Heart right ventricle (tissue), 16 donors: ENCODE measurements at places on chromosomes 4 and X. TPM values are rescaled to one million over a fixed set of nuclear protein-coding genes. Genes with fewer than 3 reads are reported as not detected.

DNA sequence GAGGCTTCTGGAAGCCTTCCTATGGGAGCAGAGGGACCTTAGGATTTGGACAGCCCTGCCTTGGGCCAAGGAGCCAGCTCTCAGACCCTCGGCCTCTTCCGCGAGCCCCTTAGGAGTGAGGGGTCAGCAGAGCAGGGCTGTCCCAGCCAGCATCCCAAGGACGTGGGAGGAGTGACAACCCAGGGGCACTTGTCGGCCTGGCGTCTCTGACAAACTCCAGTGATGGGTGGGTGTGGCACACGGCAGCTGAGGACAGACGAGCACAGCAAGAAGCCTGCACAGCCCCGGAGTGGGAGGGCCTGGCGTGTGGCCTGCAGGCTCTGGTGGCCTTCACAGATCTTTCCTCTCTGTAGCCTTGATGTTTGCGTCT is 11.6 kb upstream of the TNIP2 start:
- H3K4me1 ChIP-seq = no peaks in the 10 kb centered on the region
- H3K36me3 ChIP-seq = no peaks in the 10 kb centered on the region
- peak; percentile 79 for DNase-seq
- H3K27ac ChIP-seq = no peak overlapping the region

DNA sequence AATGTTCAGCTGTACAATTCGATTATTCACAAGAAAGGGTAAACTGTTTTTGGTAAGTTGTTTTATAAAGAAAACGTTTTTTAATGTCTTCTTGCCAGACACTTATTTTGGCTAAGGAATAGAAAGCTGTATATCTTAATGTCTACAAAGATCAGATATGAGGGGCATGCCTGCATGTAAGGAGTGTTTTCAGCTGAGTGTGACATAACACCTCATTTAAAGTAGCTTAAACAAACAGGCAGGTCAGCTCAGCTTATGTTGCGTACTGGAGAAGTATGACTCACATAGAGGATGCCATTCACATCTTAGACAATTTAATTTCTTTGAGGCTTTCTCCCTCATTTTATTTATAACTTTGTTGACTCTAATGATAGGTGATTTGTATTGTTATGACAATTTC is 30.4 kb downstream of the LAMTOR3 start:
- H3K4me3 ChIP-seq = no peak overlapping the region
- no peaks in the 10 kb centered on the region for H3K27me3 ChIP-seq
- no peak for DNase-seq
- no peaks in the 10 kb centered on the region for H3K36me3 ChIP-seq
- H3K27ac ChIP-seq = no peak overlapping the region

DNA sequence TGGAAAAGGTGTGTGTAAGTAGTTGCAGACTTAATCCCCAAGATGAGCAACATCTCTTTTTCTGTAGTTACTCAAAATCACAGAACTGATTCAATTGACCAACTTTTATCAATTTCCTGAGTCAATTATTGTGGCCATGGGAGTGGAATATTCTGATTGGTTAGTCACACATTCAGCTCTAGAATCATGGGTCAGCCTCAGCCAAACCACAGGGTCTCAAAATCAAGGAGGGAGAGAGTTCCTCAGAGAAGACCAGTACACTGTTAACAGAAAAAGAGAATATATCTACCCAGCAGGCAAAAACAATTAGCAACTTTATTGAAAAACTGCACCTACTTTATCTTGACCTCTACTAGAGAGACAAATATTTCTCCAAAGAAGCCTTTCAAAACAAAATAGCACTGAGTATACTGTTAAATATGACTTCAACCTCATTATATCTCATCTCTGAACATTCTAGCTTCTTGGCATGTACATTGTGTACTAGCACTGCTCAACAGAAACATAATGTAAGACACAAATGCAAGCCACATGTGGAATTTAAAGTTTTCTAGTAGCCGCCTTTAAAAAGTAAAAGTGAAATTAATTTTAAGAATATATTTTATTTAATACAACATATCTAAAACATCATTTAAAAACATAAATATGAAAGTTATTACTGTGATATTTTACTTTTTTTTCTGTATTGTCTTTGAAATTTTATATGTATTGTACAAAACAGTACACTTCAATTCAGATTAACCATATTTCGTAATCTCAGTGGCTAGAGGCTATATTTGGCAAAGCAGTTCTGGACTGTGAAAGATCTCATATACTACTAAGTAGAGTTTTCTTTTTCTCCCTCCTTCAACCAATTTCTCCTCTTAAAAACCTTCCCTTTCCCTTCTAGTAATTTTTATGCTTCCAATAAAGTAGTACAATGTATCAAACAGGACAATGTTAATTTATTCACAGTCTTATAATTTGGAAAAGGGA is 11.8 kb upstream of the LCORL start:
- H3K36me3 ChIP-seq = no peaks in the 10 kb centered on the region
- no peaks in the 10 kb centered on the region for H3K4me1 ChIP-seq
- H3K4me3 ChIP-seq = no peak overlapping the region
- H3K27me3 ChIP-seq = no peaks in the 10 kb centered on the region
- no peak for DNase-seq
- H3K27ac ChIP-seq = no peak overlapping the region

- DNase-seq = no peak
- H3K36me3 ChIP-seq = no peaks in the 10 kb centered on the region
- no peaks in the 10 kb centered on the region for H3K4me1 ChIP-seq
- H3K4me3 ChIP-seq = no peak overlapping the region
- H3K27me3 ChIP-seq = no peaks in the 10 kb centered on the region
These were observed 57.3 kb upstream of the AP1S2 start for GRCh38 chrX:15911734-15912550.

DNA sequence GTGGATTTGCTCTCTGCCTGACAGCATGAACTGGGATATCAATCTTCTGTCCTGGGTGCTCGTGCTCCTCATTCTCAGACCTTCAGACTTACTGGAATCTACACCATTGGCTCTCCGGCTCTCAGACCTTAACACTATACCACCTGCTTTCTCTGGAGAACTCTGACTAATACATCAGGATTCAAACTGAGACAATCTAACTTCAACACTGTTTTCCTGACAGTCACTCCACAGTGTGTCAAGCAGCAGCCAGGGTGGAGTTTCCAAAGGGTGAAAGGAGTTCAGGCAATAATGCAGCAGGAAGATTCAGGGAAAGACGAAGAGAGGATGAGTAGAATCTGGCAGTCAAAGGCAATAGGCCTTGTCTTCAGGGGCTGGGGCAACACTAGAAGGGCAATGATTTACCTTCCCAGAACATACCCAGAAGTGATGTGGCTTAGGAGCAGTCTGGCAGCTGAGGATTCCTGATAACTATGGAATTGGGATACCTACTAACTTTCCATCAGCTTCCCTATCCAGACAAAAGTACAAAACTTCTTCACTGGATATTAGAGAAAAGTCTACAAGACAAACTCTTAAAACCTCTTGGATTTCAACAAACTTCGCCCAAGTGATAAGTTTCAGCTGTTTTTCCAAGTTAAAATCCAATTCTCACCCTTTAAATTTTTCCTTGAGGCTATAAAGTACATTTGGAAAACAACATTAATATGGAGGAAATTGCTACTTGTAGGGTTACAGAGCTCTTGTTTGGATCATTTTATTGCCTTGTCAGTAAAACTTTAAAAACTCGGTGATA is 58.4 kb upstream of the SLIT2 start:
- H3K4me1 ChIP-seq = no peaks in the 10 kb centered on the region
- peak overlapping the region; percentile 41 for H3K27ac ChIP-seq
- no peak overlapping the region for H3K4me3 ChIP-seq

- no peaks in the 10 kb centered on the region for H3K27me3 ChIP-seq
- peaks cover 7% of the 10 kb centered on the region for H3K4me1 ChIP-seq
- no peak overlapping the region for H3K4me3 ChIP-seq
- no peak for DNase-seq
These were observed 99.8 kb downstream of the PJA1 start for GRCh38 chrX:69065451-69065850.

- H3K27ac ChIP-seq = no peak overlapping the region
- peaks cover 18% of the 10 kb centered on the region for H3K4me1 ChIP-seq
- no peaks in the 10 kb centered on the region for H3K27me3 ChIP-seq
- H3K36me3 ChIP-seq = no peaks in the 10 kb centered on the region
- no peak for DNase-seq
- no peak overlapping the region for H3K4me3 ChIP-seq
These were observed 18.1 kb downstream of the HTRA3 start for GRCh38 chr4:8287343-8288280.

DNA sequence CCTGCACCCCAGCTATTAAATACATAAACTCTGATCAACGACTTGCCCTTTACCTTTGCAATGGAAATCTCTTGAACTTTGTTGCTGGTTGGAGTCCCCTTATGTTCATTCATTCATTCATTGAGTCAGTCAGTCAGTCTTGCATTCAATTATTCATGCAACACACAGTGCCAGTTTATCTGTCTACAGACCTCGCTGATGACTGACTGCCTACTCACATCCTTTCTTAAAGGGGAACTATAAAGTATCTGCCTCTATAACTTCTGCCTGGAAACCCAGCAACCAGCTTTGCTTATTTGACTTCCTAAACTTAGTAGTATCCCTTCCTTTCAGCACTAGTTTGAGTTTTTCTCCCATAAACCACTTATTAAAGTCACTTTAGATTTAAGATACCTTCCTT is 620.8 kb upstream of the ADGRL3 start:
- no peak overlapping the region for H3K4me3 ChIP-seq
- DNase-seq = no peak
- no peaks in the 10 kb centered on the region for H3K27me3 ChIP-seq
- no peak overlapping the region for H3K27ac ChIP-seq
- no peaks in the 10 kb centered on the region for H3K4me1 ChIP-seq

DNA sequence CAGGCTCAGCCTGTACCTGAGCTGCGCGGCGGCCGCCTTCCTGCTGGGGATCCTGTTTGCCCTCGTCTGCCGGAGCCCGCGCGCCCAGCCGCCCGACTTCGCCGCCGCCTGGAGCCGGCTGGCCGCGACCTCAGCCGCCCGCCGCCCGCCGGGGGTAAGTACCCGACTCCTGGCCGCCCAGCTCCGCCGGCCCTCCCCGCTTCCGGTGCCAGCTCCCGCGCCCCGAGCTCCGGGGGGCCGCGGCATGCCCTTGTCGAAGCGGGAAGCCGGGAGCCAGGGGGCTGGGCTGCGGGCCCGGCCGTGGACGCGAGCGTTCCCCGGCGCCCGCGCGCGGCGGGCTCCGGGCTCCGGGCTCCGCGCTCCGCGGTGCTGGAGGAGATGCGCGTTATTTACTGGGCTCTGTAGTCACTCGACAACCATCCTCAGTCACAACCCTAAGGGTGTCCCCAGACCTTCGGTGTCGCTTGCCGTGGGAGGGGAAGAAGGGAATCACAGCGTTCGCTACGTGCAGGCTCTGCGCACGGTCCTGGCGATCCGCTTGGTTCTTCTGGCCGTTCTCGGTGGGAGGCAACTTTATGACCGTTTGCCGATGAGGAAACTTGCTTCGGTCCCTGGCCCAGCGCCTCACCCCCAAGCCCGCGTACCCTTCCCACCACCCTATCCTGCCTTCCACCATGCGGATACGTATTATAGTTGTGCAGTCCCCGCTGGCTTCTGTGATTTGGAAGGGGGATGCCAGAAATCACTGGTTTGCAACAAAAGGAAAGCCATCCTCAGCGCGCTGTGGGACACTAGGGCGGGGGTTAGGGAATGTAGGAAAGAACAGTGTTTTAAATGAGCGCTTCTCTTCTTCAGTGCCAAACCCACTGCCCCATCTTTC is 944 bp downstream of the SNX25 start:
- H3K4me3 ChIP-seq = peak overlapping the region; percentile 54
- peak overlapping the region; percentile 85 for H3K27ac ChIP-seq
- H3K27me3 ChIP-seq = no peaks in the 10 kb centered on the region
- H3K4me1 ChIP-seq = peaks cover 23% of the 10 kb centered on the region

DNA sequence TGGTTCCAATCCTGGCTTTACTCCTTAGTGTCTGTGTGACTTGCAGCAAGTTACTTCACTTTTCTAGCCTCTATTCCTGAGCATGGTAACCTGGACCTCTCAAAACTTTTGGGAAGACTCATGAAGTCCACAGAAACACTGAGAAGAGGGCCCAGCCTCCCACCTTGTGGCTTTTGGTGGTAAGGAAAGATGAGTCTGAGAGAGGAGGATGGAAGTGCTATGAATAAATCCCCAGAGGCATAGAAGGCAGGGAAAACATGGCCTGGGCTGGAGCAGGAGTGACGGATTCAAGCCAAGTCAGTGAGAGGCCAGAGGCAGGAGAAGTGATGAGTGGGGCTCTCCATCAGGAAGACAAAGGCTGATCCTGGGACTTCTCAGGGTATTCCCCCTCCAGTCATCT is 10.9 kb upstream of the MAGEA4 start:
- no peak for DNase-seq
- no peak overlapping the region for H3K27ac ChIP-seq
- H3K36me3 ChIP-seq = no peaks in the 10 kb centered on the region
- H3K4me1 ChIP-seq = no peaks in the 10 kb centered on the region
- peaks cover 21% of the 10 kb centered on the region for H3K27me3 ChIP-seq
- no peak overlapping the region for H3K4me3 ChIP-seq

- H3K27me3 ChIP-seq = no peaks in the 10 kb centered on the region
- no peak overlapping the region for H3K27ac ChIP-seq
- no peaks in the 10 kb centered on the region for H3K36me3 ChIP-seq
- no peaks in the 10 kb centered on the region for H3K4me1 ChIP-seq
These were observed 219.6 kb downstream of the SNCA start for GRCh38 chr4:89617317-89617716.

GRCh38 chr4:56445699-56446098 is 9.6 kb downstream of the PAICS start:
- H3K4me1 ChIP-seq = no peaks in the 10 kb centered on the region
- no peak overlapping the region for H3K27ac ChIP-seq
- no peaks in the 10 kb centered on the region for H3K27me3 ChIP-seq
- H3K4me3 ChIP-seq = no peak overlapping the region
- DNase-seq = no peak
- H3K36me3 ChIP-seq = peaks cover 69% of the 10 kb centered on the region

DNA sequence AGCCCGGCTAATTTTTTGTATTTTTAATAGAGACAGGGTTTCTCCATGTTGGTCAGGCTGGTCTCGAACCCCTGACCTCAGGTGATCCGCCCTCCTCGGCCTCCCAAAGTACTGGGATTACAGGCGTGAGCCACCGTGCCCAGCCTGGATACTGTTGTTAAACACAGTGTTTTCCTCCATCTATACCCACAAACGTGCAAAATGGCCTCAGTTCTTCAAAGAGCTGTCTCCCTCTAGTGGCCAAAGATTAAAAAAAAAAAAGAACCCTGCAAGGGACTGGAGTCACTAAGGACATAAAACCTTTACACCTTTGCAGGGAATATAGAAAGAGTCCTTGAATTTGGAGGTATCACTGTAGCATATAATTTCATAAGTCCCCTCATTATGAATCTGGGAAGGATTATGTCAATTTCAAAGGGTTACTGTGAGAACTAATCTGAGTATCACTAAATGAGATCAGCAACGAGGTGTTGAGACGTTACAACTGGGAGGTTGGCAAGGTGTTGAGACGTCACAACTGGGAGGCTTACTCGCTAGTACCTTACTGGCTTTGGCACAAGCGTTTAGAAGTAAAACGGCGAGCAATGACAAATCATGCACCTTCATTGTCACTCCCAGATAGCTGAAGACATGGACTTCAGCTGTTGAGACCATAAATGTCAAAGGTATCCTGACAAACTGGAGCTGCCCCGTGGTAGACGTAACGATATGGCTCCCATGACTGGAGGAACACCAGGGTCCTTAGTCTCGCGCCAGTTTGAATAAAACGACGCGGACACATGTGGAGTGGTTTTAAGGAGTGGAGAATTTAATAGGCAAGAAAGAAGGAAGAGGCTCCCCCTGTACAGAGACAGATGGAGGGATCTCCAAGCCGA is 33.4 kb upstream of the ENPP6 start:
- H3K27me3 ChIP-seq = no peaks in the 10 kb centered on the region
- no peak overlapping the region for H3K4me3 ChIP-seq
- no peaks in the 10 kb centered on the region for H3K4me1 ChIP-seq
- H3K27ac ChIP-seq = no peak overlapping the region
- no peak for DNase-seq

APBB2 gene
- total RNA-seq = 28.6 TPM

SPIN4 gene
- 0.49 TPM for total RNA-seq

FAM199X gene
- 11.2 TPM for total RNA-seq

ATP1B4 gene
- total RNA-seq = 0.89 TPM
